Prostate gland (tissue), 2 donors: ENCODE measurements at places on chromosomes 12 and 14. TPM values are rescaled to one million over a fixed set of nuclear protein-coding genes. Genes with fewer than 3 reads are reported as not detected.
A peak's percentile ranks its signal among the peaks of the same experiment; 100 is the strongest.

The ZC3H14 gene
- total RNA-seq: 103 TPM

DNA sequence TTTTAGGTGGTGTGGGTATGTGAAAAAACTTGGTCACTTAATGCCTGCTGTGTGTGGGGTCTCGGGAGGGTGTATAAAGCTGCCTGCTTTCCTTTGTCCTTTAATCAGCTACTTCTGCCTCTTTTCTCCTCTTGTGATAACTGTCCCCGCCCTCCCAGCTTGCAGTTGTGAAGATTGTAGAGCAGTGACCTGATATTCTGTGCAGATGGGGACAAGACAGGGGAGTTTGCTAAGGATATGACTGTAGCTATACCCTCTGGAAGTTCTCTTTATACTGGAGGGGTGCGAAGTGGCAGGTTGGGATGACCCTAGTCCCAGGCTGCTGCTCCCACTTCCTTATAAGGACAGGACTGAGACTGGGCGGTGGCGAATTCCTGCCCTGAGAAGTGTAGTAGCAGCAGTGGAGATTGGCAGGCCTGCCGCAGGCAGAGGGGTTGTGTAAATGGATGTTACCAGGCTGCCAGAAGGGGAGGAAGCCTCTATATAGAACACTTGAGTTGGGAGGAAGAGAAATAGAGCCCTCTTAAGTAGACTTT lies 835 bp downstream of the MYL6 start:
- peak; percentile 88 for DNase-seq

The TMEM253 gene
- not detected for total RNA-seq

The KRT86 gene
- 0.85 TPM for total RNA-seq
